Endothelial cell of umbilical vein (primary cell): ENCODE measurements at places on chromosomes 13 and 19. TPM values are rescaled to one million over a fixed set of nuclear protein-coding genes. Genes with fewer than 3 reads are reported as not detected.

- DNase-seq, result no peak
- H3K27me3 ChIP-seq, result no peaks in the 10 kb centered on the region
- peaks cover 6% of the 10 kb centered on the region for H3K4me1 ChIP-seq
- no peak overlapping the region for H3K4me3 ChIP-seq
- no peak overlapping the region for H3K27ac ChIP-seq
- no peaks in the 10 kb centered on the region for H3K36me3 ChIP-seq
Observed at GRCh38 chr13:108267347-108267746, 2.2 kb upstream of the TNFSF13B start.

- H3K36me3 ChIP-seq, result no peaks in the 10 kb centered on the region
- H3K27ac ChIP-seq, result peak overlapping the region; percentile 63
Observed at GRCh38 chr19:18972301-18972811, 31.3 kb upstream of the HOMER3 start.

- no peaks in the 10 kb centered on the region for H3K4me1 ChIP-seq
- H3K4me3 ChIP-seq, result no peak overlapping the region
- H3K36me3 ChIP-seq, result no peaks in the 10 kb centered on the region
- DNase-seq, result peak; percentile 2
- H3K27me3 ChIP-seq, result no peaks in the 10 kb centered on the region
Observed at GRCh38 chr19:37564624-37565369, 29.8 kb downstream of the ZNF571 start.

- peaks cover 2% of the 10 kb centered on the region for H3K36me3 ChIP-seq
- no peaks in the 10 kb centered on the region for H3K4me1 ChIP-seq
- no peak overlapping the region for H3K4me3 ChIP-seq
- no peak for DNase-seq
Observed at GRCh38 chr19:49786376-49786820, 19.6 kb downstream of the AP2A1 start.

- DNase-seq, result peak; percentile 33
- H3K4me1 ChIP-seq, result no peaks in the 10 kb centered on the region
- no peaks in the 10 kb centered on the region for H3K36me3 ChIP-seq
Observed at GRCh38 chr13:58960888-58961287, 1202.8 kb downstream of the DIAPH3 start.

DNA sequence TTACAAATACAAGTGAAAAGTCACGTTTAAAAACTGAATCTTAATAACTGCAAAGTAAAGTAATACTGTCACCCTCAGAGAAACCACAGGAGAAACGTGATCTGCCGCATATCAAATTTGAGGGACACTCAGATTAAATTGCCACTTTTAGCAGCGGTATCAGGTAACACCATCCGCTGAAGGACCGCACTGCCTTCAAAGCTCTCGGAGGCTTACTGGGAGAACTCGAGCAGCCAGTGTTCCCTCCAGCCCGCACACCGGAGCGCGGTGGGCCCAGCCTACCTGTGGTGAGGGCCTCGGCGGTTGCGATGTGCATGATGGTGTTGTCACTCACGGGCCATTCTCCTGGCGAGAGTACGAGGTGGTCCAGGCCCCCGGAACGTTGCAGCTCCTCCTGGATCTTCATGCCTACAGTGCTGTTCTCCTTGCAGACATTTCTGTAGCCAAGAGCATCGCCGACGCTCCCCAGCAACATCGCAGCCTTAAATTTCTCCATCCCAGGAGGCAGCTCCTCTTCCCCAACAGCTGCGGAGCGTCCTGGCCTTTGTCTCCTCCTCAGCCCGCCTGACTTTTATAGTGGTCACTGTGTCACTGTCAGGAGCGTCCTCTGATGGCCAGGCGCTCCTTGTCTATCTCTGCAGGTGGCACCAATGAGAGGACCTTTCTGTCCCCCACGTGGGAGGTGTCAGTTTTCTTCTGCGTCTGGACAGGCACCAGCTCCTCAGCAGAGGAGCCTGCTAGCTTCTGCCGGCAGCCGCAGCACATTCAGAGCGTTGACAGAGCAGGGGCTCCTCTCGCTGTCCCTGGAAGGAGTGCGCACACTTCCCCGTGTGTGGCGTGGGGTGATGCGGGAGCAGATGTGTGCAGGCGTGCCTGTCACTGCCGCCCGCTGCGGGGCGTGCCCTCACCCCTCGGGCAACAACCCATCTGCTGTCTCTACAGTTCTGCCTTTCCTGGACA lies at the start of gene ADPRHL1:
TSS of gene ADPRHL1 (minus strand) at position 547 of the 960 bp plus-strand sequence. CDS start at position 496, 51 bp downstream.
- no peak within 1 kb of the TSS for H3K27ac ChIP-seq
- H3K27me3 ChIP-seq, result no peaks in the 10 kb centered on the region
- H3K4me3 ChIP-seq, result no peak within 1 kb of the TSS
- peaks cover 4% of the 10 kb centered on the region for H3K4me1 ChIP-seq

- H3K4me3 ChIP-seq, result no peak overlapping the region
- DNase-seq, result no peak
- H3K36me3 ChIP-seq, result no peaks in the 10 kb centered on the region
Observed at GRCh38 chr19:57512845-57513244, 13.1 kb downstream of the ZNF773 start.

DNA sequence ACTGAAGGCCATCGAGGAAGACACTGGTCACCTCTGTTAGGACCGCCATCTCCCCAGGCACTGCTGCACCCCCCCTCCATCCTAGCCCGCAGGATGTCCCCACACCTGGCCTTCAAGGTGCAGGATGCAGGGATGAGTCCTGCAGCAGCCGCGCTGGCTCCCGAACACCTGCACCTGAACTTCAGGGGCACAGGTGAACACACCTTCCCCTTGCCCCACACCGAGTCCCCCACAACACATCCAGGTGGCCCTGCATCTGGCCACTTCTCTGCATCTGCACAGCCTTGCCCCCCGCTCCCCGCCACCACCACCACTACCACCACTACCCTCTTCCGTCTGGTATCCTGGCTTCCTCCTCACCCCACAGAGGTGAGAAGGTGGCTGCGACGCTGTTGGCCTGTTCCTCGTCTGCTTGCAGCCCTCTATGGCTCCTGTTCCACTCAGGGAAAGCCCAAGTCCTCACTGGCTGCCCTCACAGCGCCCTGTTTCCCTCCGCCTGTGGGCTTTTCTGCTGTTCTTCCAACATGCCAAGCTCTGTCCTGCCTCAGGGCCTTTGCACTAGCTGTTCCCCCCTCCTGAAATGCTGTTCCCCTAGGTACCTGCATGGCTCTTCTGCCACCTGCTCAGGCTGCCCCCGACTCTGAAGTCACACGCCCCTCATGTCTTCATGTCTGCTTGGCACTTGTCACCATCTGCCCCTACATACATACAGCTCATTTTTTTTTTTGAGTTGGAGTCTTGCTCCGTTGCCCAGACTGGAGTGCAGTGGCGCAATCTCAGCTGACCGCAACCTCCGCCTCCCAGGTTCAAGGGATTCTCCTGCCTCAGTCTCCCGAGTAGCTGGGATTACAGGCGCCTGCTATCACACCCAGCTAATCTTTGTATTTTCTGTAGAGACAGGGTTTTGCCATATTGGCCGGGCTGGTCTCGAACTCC lies 1.4 kb upstream of the CERS1 start:
- peaks cover 2% of the 10 kb centered on the region for H3K27me3 ChIP-seq
- H3K4me1 ChIP-seq, result no peaks in the 10 kb centered on the region
- no peak overlapping the region for H3K27ac ChIP-seq
- no peak for DNase-seq
- peaks cover 11% of the 10 kb centered on the region for H3K36me3 ChIP-seq

- H3K27me3 ChIP-seq, result no peaks in the 10 kb centered on the region
- H3K4me1 ChIP-seq, result peaks cover 15% of the 10 kb centered on the region
- H3K4me3 ChIP-seq, result peak within 1 kb of the TSS; percentile 57
- DNase-seq, result peak; percentile 56
- no peaks in the 10 kb centered on the region for H3K36me3 ChIP-seq
Observed at GRCh38 chr13:100588331-100589177, at the start of gene GGACT. Gene GGACT (minus strand): TSS chr13:100588789. CDS start chr13:100532591, 56,198 bp downstream.

DNA sequence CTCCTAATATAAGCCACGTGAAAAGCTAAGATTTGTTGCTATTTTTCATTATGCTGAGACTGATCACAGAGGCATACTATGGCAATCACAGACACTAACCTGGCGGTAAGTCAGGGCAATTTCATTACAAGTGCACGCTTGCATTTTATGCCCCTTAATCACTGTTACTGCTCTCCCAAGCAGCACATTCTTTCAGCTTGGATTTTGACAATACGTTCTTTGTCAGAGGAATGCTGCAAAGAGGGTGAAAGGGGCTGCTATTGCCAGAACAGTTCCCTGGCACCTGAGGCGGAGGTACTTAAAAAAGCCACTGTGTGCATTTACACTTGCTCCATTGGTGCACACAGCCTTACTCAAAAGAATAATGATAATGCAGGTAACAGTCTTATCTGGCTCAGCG lies 346.6 kb downstream of the RFC3 start:
- no peak for DNase-seq
- H3K27me3 ChIP-seq, result no peaks in the 10 kb centered on the region
- no peak overlapping the region for H3K27ac ChIP-seq
- no peak overlapping the region for H3K4me3 ChIP-seq
- H3K4me1 ChIP-seq, result peaks cover 22% of the 10 kb centered on the region

DNA sequence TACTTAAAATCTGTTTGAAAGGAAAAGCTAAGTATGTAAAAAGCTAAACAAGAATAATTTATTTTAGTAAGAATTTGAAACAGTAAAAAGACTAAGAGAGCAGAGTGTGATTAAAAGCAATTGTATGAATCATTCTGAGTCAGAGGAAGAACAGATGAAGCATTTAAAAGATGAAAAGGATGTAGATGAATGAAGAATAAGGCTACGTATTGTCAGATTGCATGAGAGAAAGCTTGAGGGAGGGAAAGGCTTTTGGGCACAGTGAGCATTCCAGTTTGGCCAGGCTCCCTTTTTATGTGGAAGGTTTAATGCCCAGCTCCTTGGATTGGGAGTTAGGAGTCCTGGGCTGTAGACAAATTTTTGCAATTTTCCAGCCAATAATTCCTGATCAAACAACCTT lies 117.7 kb downstream of the FREM2 start:
- no peak overlapping the region for H3K4me3 ChIP-seq
- no peak overlapping the region for H3K27ac ChIP-seq
- no peak for DNase-seq
- no peaks in the 10 kb centered on the region for H3K36me3 ChIP-seq
- H3K27me3 ChIP-seq, result no peaks in the 10 kb centered on the region
- no peaks in the 10 kb centered on the region for H3K4me1 ChIP-seq

GRCh38 chr13:23877286-23877685 lies 11.9 kb downstream of the MIPEP start:
- no peaks in the 10 kb centered on the region for H3K27me3 ChIP-seq
- no peak for DNase-seq

DNA sequence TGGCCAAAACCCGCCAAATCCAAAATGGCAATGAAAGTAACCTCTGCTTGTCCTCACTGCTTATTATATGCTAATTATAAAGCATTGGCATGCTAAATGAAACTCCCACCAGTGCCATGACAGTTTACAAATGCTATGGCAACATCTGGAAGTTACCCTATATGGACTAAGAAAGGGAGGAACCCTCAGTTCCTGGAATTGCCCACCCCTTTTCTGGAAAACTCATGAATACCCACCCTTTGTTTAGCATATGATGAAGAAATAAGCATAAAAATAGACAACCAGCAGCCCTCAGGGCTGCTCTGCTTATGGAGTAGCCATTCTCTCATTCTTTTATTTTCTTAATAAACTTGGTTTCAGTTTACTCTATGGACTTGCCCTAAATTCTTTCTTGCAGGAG lies 269.8 kb downstream of the OLFM4 start:
- no peaks in the 10 kb centered on the region for H3K36me3 ChIP-seq
- no peaks in the 10 kb centered on the region for H3K27me3 ChIP-seq
- H3K4me1 ChIP-seq, result no peaks in the 10 kb centered on the region
- H3K27ac ChIP-seq, result no peak overlapping the region
- no peak for DNase-seq

- no peaks in the 10 kb centered on the region for H3K27me3 ChIP-seq
- no peak for DNase-seq
- H3K4me1 ChIP-seq, result peaks cover 7% of the 10 kb centered on the region
- H3K4me3 ChIP-seq, result no peak overlapping the region
- no peak overlapping the region for H3K27ac ChIP-seq
- H3K36me3 ChIP-seq, result peaks cover 9% of the 10 kb centered on the region
Observed at GRCh38 chr19:34402074-34402600, 2.1 kb upstream of the PDCD2L start.

- H3K4me1 ChIP-seq, result peaks cover 5% of the 10 kb centered on the region
- no peaks in the 10 kb centered on the region for H3K27me3 ChIP-seq
- no peak overlapping the region for H3K4me3 ChIP-seq
Observed at GRCh38 chr13:43356567-43356966, 333.2 kb downstream of the DNAJC15 start.

- no peak for DNase-seq
- H3K4me1 ChIP-seq, result no peaks in the 10 kb centered on the region
- no peak overlapping the region for H3K4me3 ChIP-seq
Observed at GRCh38 chr13:26914624-26915023, 154.0 kb upstream of the GPR12 start.

DNA sequence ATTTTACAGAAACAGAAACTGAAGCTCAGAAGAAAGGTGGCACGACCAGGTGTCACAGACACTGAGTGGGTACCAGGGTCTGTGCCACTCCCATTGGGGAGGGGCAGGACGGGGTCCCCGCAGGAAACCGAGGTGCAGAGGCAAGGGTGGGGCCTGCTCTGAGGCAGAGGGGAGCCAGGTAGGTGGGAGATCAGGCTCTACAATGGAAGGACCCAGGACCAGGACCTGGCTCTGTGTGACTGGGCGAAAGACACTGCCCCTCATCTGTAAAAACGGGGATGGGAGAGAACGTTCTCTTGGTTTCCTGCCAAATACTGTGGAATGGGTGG lies 2.8 kb downstream of the PTGIR start:
- H3K36me3 ChIP-seq, result no peaks in the 10 kb centered on the region
- H3K27me3 ChIP-seq, result no peaks in the 10 kb centered on the region

DNA sequence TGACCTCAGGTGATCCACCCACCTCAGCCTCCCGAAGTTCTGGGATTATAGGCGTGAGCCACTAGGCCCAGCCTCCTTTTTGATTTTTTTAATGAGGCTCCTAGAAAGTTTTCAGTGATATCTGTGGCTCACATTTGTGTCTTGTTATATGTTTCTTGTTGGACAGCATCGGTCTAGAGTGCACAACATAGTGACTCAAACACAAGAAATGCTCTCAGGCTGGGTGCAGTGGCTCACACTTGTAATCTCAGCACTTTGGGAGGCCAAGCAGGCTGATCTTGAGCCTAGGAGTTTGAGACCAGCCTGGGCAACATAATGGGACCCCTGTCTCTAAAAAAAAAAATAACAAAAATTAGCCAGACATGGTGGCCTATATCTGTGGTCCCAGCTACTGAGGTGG lies 8.2 kb downstream of the PHF11 start:
- DNase-seq, result no peak
- no peak overlapping the region for H3K27ac ChIP-seq
- no peaks in the 10 kb centered on the region for H3K27me3 ChIP-seq
- peaks cover 4% of the 10 kb centered on the region for H3K4me1 ChIP-seq
- no peaks in the 10 kb centered on the region for H3K36me3 ChIP-seq
- H3K4me3 ChIP-seq, result no peak overlapping the region

The TPTE2 gene
- total RNA-seq, result not detected in 2 replicates

The NXNL1 gene
- not detected in 2 replicates for total RNA-seq

The NLRP7 gene
- not detected in 2 replicates for total RNA-seq

The CALR3 gene
- total RNA-seq, result not detected in 2 replicates

The HSPB6 gene
- total RNA-seq, result 2.7 and 6.2 TPM in 2 replicates

The TMEM190 gene
- not detected in 2 replicates for total RNA-seq

The ZNF441 gene
- 2.4 and 4.5 TPM in 2 replicates for total RNA-seq

The GPR4 gene
- total RNA-seq, result 26.7 and 30.3 TPM in 2 replicates

The C1QTNF9 gene
- total RNA-seq, result not detected in 2 replicates

The IZUMO2 gene
- total RNA-seq, result not detected in 2 replicates

The ANO8 gene
- total RNA-seq, result 6.8 and 7.5 TPM in 2 replicates
